ENCODE measurements at places on chromosomes 6 and 20.

- H3K4me3 ChIP-seq = no peak overlapping the region
- no peaks in the 10 kb centered on the region for H3K27me3 ChIP-seq
- H3K27ac ChIP-seq = no peak overlapping the region
- no peak for DNase-seq
- no peaks in the 10 kb centered on the region for H3K36me3 ChIP-seq
Observed at GRCh38 chr20:56987986-56988385, 278.5 kb downstream of the BMP7 start.

- H3K36me3 ChIP-seq = no peaks in the 10 kb centered on the region
- DNase-seq = no peak
- peak overlapping the region; percentile 98 for H3K27ac ChIP-seq
- peaks cover 9% of the 10 kb centered on the region for H3K4me1 ChIP-seq
- H3K4me3 ChIP-seq = peak overlapping the region; percentile 81
Observed at GRCh38 chr6:710601-711571, 17.9 kb upstream of the EXOC2 start.

DNA sequence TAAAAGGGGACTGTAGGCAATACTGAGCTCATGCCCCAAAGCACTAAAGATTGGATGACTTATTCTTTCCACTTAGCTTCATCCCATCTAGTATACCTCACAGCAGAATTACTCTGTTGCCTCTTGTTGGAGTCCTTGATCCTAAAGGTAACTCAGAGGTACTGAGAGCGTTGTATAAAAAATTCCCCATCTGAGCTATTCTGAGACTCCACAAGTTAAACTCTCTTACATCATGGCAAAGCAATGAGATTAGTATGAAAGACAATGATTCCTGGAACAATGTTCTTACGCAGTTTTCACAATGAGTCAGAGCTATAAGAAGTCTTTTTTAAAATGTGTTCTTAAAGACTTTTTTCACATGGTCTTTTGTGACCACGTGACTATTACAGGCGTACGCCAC is 370.1 kb downstream of the ADGRB3 start:
- no peaks in the 10 kb centered on the region for H3K4me1 ChIP-seq
- no peak overlapping the region for H3K27ac ChIP-seq
- no peak overlapping the region for H3K4me3 ChIP-seq

GRCh38 chr20:52346797-52347196 is 155.2 kb upstream of the ZFP64 start:
- no peak overlapping the region for H3K4me3 ChIP-seq
- no peaks in the 10 kb centered on the region for H3K27me3 ChIP-seq
- H3K27ac ChIP-seq = no peak overlapping the region
- no peaks in the 10 kb centered on the region for H3K36me3 ChIP-seq

DNA sequence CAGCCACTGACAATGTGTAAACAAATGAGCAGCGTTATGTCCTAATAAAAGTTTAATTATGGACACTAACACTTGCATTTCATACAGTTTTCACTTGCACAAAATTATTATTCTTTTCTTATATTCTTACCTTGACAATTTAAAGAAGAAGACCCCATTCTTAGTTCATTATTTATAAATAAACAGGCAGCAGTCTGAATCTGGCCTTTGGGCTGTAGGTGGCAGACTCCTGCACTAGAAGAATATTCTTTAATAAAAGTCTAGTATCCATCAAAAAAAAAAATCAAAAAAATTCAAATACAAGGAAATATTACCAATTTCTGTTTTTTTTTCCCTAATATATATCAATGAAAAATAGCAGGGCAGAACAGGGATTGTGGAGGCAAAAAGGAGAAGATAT is 24.8 kb downstream of the PTCHD4 start:
- H3K4me3 ChIP-seq = no peak overlapping the region
- no peak for DNase-seq
- no peaks in the 10 kb centered on the region for H3K4me1 ChIP-seq
- no peak overlapping the region for H3K27ac ChIP-seq

- no peak for DNase-seq
- no peaks in the 10 kb centered on the region for H3K4me1 ChIP-seq
- H3K4me3 ChIP-seq = no peak overlapping the region
- H3K36me3 ChIP-seq = no peaks in the 10 kb centered on the region
- H3K27ac ChIP-seq = no peak overlapping the region
Observed at GRCh38 chr6:54587277-54587676, 259.3 kb upstream of the FAM83B start.

DNA sequence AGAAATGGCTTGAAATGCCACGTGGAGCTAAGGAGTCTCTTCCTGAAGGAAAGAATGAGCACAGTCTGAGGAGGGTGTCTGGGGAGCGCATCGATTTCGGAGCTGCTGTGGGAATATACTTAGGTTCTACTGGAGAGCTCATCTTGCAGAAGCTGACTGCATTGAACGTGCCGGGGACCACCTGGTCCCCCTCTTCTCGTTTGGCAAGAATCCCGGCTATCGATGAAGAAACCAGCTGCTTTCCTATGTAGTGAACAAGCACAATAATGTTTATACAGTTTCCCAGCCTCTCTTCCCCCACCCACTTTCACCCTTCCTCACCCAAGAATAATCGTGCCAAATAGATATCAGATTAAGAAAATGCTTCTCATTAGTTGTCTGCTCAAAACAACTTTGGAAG is 242.5 kb downstream of the PACRG start:
- no peak overlapping the region for H3K27ac ChIP-seq
- no peak for DNase-seq
- no peaks in the 10 kb centered on the region for H3K27me3 ChIP-seq
- no peak overlapping the region for H3K4me3 ChIP-seq

DNA sequence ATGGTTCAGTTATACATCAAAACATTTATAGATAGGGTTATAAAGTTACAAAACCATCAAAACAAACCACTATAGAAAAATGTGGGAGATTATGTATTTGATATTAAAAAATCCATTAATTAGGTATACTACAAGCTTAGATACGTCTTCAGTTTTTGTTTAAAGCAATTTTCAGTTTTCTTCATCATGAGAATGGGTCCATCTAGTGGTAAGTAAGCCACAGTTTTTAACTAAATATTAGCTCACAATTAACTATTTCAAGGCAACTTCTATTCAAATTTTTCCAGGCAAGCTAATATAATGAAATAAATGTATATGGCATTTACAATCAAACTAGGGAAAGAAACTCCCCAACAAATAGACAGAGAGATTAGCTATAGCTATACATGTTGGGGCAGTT is 44.4 kb downstream of the RNGTT start:
- no peaks in the 10 kb centered on the region for H3K36me3 ChIP-seq
- H3K4me1 ChIP-seq = no peaks in the 10 kb centered on the region
- H3K27ac ChIP-seq = no peak overlapping the region
- no peaks in the 10 kb centered on the region for H3K27me3 ChIP-seq

GRCh38 chr6:127818149-127818548 is 82.7 kb downstream of the THEMIS start:
- no peaks in the 10 kb centered on the region for H3K27me3 ChIP-seq
- H3K4me1 ChIP-seq = no peaks in the 10 kb centered on the region
- DNase-seq = no peak
- H3K4me3 ChIP-seq = no peak overlapping the region

GRCh38 chr6:121161886-121162285 is 172.4 kb downstream of the TBC1D32 start:
- peaks cover 14% of the 10 kb centered on the region for H3K36me3 ChIP-seq
- H3K4me1 ChIP-seq = no peaks in the 10 kb centered on the region
- no peak overlapping the region for H3K4me3 ChIP-seq
- no peaks in the 10 kb centered on the region for H3K27me3 ChIP-seq
- no peak overlapping the region for H3K27ac ChIP-seq

GRCh38 chr6:113645986-113646385 is 211.2 kb upstream of the MARCKS start:
- H3K27ac ChIP-seq = no peak overlapping the region
- no peaks in the 10 kb centered on the region for H3K36me3 ChIP-seq
- no peaks in the 10 kb centered on the region for H3K27me3 ChIP-seq
- no peak for DNase-seq
- no peaks in the 10 kb centered on the region for H3K4me1 ChIP-seq

DNA sequence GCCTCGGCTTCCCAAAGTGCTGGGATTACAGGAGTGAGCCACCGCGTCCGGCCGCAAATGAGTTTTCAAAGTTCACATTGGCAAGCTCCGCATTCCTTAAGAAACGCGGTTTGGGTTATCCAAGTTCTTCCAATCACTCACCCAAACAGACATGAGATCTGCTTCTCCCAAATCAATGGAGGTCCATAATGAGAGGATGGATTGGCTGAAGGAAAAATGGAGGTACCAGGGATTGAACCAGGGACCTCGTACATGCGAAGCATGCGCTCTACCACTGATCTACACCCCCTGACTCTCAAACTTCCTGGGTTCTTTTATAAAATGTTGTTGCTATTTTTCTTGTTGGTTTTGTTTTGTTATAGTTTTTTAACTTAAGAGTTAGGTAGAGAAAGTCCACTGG is 170.0 kb downstream of the GPX5 start:
- no peak overlapping the region for H3K27ac ChIP-seq
- peaks cover 9% of the 10 kb centered on the region for H3K27me3 ChIP-seq
- H3K36me3 ChIP-seq = no peaks in the 10 kb centered on the region
- H3K4me1 ChIP-seq = no peaks in the 10 kb centered on the region
- H3K4me3 ChIP-seq = peak overlapping the region; percentile 17

GRCh38 chr20:43220612-43221011 is 30.9 kb upstream of the PTPRT start:
- no peak overlapping the region for H3K27ac ChIP-seq
- no peak overlapping the region for H3K4me3 ChIP-seq
- H3K27me3 ChIP-seq = no peaks in the 10 kb centered on the region
- no peak for DNase-seq
- no peaks in the 10 kb centered on the region for H3K36me3 ChIP-seq

- H3K36me3 ChIP-seq = peaks cover 39% of the 10 kb centered on the region
- no peak for DNase-seq
- H3K27me3 ChIP-seq = no peaks in the 10 kb centered on the region
Observed at GRCh38 chr20:47311967-47312681, 44.4 kb downstream of the ZMYND8 start.

GRCh38 chr6:17064975-17065374 is 36.9 kb upstream of the STMND1 start:
- DNase-seq = no peak
- no peak overlapping the region for H3K27ac ChIP-seq
- no peaks in the 10 kb centered on the region for H3K27me3 ChIP-seq
- H3K36me3 ChIP-seq = no peaks in the 10 kb centered on the region

DNA sequence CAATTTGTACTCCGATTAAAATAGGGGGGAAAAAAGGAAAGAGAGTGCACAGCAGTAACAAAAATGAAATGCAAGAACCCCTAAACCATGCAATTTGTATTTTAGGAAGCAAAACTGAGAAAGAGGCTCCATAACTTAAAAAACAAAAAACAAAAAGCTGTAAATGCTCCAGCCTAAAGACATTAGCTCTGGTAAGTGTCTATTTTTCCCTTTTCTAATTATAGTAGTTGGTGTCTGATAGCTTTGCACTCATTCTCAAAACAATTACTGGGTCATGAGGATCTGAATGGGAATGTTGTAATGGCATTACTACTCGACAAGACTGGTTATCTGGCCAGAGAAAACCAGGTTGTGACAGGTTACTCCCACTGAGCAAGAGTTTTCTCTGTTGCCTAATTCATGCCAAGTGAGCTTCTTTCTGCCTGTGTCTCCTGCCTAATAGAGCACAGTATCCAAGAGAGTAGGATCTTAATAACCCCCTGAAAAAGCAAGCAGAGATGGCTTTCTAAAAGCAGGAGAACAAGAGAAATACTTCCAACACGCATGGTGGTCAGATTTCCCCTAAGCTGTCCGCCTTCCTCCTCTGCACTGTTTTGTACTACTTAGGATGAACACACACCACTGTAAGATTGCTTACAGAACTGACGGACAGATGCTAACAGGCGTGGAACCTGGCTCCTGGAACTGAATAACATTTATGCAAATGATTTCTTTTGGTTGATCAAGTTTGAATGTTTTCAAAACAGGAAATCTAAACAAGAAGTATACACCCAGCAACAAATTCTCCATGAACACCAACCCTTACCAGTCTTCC is 86.4 kb downstream of the FKBP5 start:
- DNase-seq = no peak
- H3K27me3 ChIP-seq = no peaks in the 10 kb centered on the region
- peak overlapping the region; percentile 89 for H3K27ac ChIP-seq
- H3K4me1 ChIP-seq = peaks cover 93% of the 10 kb centered on the region
- peaks cover 4% of the 10 kb centered on the region for H3K36me3 ChIP-seq
- H3K4me3 ChIP-seq = no peak overlapping the region

GRCh38 chr6:2978923-2979322 is 7.6 kb upstream of the SERPINB6 start:
- no peaks in the 10 kb centered on the region for H3K36me3 ChIP-seq
- no peak overlapping the region for H3K27ac ChIP-seq
- H3K4me3 ChIP-seq = no peak overlapping the region
- H3K27me3 ChIP-seq = no peaks in the 10 kb centered on the region
- peaks cover 52% of the 10 kb centered on the region for H3K4me1 ChIP-seq

DNA sequence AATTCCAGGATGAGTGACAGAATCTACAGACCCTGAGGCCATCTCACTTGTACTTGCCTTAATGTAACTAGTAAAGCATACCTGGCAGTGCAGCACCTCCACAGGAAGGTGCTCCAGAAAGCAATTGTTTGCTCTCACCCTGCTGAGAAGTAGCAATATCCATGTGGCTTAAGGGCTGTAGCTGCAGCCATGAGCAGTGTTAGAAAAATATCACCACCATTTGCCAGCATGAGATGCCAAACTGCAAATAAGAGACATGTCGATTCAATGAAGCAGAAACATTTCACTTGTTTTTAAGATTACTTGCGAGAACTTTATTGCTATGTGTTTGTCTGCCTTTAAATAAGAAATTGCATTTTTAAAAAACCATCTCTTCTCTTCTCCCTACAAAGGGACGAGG is 151.5 kb downstream of the PRL start:
- H3K27me3 ChIP-seq = no peaks in the 10 kb centered on the region
- H3K36me3 ChIP-seq = no peaks in the 10 kb centered on the region
- H3K27ac ChIP-seq = no peak overlapping the region

DNA sequence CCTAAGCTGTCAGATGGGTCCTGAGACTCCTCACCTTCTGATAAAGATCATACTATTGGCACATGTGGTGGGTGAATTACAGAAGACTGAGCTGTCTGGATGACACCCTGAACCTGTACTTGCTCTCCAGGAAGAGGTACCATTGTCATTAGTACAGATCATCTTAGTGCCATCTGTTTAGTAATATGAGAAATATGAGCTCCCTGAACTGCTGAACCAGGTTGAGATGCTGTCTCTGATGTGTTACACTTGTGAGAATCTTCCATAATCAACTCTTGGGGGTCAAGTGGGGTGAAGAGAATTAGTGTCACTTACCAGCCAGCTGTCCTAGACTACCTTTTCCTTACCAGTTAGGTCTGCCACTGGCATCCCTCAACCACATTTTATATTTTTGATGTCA is 531.0 kb downstream of the EPHA7 start:
- no peaks in the 10 kb centered on the region for H3K27me3 ChIP-seq
- peaks cover 4% of the 10 kb centered on the region for H3K4me1 ChIP-seq
- no peaks in the 10 kb centered on the region for H3K36me3 ChIP-seq
- H3K4me3 ChIP-seq = no peak overlapping the region
- DNase-seq = no peak
- H3K27ac ChIP-seq = no peak overlapping the region

GRCh38 chr6:158715330-158716311 is 65.8 kb downstream of the SYTL3 start:
- no peaks in the 10 kb centered on the region for H3K4me1 ChIP-seq
- no peaks in the 10 kb centered on the region for H3K36me3 ChIP-seq
- DNase-seq = no peak
- H3K4me3 ChIP-seq = no peak overlapping the region
- no peak overlapping the region for H3K27ac ChIP-seq

Data from esophagus muscularis mucosa (tissue), 4 donors.